ENCODE measurements at places on chromosomes 4 and X. TPM values are rescaled to one million over a fixed set of nuclear protein-coding genes. Genes with fewer than 3 reads are reported as not detected.

Gene AWAT2
- total RNA-seq = not detected

Gene HSFX3
- not detected for total RNA-seq

Gene SH3RF1
- 0.14 TPM for total RNA-seq

Gene FHL1
- total RNA-seq = 13.4 TPM

Gene UCHL1
- total RNA-seq = 1.5 TPM

Gene TLR8
- total RNA-seq = 0.11 TPM

Gene CNGA2
- not detected for total RNA-seq

Gene NXF2
- total RNA-seq = not detected

Gene GJB1
- total RNA-seq = 0.26 TPM

Gene CXXC4
- total RNA-seq = 0.11 TPM

DNA sequence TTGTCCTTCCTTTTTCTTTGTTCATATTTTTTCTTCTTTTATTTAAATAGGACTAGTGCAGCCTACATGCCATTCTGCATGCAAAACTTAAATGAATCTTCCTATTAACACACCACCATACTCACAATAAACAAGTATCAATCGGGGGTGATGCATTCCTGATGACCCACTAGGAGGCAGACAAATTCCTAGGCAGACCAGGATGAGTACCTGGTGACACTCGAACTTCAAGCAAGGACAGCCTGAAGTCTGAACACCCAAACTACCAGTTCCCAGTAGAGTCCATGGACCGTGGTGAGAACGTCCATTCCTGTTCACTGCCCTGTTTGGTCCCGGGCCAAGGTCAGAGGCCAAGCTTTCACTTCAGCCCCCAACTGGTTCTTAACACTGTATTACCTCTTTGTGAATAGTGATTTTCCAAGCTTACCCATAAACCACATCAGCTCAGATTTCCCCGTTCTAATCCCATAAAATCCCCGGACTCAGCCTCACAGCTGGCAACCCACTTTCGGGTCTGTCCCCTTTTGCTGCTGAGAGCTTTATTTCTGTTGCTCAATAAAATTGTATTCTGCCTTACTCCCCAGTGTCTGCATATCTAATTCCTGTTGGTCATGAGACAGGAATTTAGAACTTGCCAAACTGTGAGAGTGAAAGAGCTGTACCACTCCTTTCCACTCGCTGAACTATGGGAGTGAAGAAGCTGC lies 1286.6 kb downstream of the FSTL5 start:
- H3K27ac ChIP-seq = no peak overlapping the region
- no peak overlapping the region for H3K4me3 ChIP-seq

DNA sequence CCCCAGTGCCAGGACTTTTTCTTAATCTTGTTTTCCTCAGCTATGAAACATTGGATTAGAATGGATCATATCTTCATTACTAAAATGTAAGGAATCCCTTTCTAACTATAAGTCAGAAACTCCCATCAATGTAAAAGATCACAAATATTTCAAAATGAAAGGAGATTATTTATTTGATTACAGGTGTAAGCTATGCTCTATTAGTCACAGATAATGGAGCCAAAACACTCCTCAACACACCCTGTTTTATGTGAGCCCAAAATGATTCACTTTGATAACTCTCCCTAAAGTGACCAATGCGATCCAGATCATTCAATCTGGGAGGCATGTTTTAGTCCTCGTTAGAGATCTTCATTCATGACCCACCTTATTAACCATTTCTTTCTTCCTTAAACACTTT lies 566.7 kb upstream of the TENM3 start:
- H3K27me3 ChIP-seq = no peaks in the 10 kb centered on the region
- no peaks in the 10 kb centered on the region for H3K36me3 ChIP-seq

GRCh38 chr4:148776941-148777340 lies 334.7 kb upstream of the NR3C2 start:
- no peak overlapping the region for H3K27ac ChIP-seq
- no peaks in the 10 kb centered on the region for H3K4me1 ChIP-seq
- no peak for DNase-seq
- H3K27me3 ChIP-seq = no peaks in the 10 kb centered on the region
- no peaks in the 10 kb centered on the region for H3K36me3 ChIP-seq

GRCh38 chr4:106095408-106095807 lies 200.1 kb downstream of the NPNT start:
- peaks cover 53% of the 10 kb centered on the region for H3K36me3 ChIP-seq
- no peak overlapping the region for H3K4me3 ChIP-seq
- no peak overlapping the region for H3K27ac ChIP-seq
- H3K27me3 ChIP-seq = no peaks in the 10 kb centered on the region
- DNase-seq = no peak

- peak overlapping the region; percentile 66 for H3K27ac ChIP-seq
- peak overlapping the region; percentile 54 for H3K4me3 ChIP-seq
- H3K36me3 ChIP-seq = peaks cover 1% of the 10 kb centered on the region
- H3K27me3 ChIP-seq = no peaks in the 10 kb centered on the region
- no peak for DNase-seq
- H3K4me1 ChIP-seq = peaks cover 33% of the 10 kb centered on the region
These were observed 12.9 kb downstream of the PALLD start for GRCh38 chr4:168509786-168510185.

DNA sequence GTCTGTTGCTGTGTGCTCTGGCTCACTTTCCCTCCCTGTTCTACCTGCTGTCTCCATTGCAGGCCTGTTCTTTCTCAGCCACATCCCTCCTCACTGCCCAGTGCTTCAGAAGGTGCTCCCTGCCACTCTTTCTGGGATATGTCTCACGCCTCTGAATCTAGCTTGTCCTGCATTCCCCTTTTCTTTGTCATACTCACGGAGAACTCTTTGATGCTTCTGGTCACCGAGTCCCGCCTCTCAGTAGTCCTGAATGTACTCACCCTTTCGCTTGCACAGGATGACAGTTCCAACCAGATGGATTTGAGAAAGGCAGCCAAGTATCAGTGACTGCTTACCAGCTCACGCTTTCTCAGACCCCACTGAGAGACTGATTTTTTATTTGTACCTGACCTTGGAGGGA lies 65.2 kb upstream of the TLR2 start:
- no peak for DNase-seq
- peaks cover 48% of the 10 kb centered on the region for H3K36me3 ChIP-seq
- peaks cover 32% of the 10 kb centered on the region for H3K4me1 ChIP-seq
- no peak overlapping the region for H3K4me3 ChIP-seq
- no peaks in the 10 kb centered on the region for H3K27me3 ChIP-seq
- no peak overlapping the region for H3K27ac ChIP-seq

DNA sequence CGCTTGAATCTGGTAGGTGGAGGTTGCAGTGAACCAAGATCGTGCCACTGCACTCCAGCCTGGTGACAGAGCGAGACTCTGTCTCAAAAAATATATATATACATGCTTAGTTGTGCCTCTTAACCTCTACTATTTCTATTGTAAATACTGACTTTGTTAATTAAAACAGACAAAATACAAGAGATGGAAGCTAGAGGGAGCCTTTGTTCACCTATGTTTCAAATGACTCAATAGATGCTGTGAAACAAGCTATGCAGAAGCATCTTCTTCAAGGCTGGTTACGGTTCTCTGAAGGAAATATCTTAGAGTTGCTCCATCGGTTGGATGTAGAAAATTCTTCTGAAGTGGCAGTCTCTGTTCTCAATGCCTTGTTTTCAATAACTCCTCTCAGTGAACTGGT lies 6.2 kb downstream of the NCAPG start:
- H3K4me3 ChIP-seq = no peak overlapping the region
- H3K27me3 ChIP-seq = no peaks in the 10 kb centered on the region
- peak overlapping the region; percentile 68 for H3K27ac ChIP-seq
- DNase-seq = no peak

DNA sequence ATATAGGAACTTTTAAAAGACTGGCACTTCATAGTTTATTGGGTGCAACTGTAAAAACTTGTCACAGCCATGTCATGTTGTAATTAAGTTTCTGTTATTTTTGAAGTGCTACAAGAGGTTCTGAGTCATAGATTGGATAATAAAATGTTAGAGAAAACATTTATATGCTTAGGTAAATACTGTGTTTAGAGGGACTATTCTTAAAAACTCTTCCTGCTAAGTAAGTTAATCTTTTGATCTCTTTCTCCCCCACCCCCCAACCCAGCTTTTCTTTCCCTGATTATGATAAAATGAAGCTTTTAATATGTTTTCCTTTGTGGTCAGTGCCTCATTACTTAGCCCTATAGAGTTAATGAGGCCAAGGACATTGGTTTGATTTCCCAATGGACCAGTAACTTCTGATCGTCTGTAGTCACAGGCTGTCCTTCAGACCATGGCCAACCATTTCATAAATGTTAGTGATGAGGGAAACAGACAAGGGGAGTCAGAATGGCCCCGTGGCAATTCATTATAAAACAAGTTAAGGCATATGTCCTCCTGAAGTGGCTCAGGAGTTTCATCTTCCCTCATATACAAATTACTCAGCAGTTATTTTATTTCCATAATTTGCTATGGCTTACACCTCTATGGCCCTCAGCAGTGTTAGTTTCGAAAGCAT lies 3.9 kb upstream of the PDLIM5 start:
- no peak overlapping the region for H3K27ac ChIP-seq
- no peak overlapping the region for H3K4me3 ChIP-seq

DNA sequence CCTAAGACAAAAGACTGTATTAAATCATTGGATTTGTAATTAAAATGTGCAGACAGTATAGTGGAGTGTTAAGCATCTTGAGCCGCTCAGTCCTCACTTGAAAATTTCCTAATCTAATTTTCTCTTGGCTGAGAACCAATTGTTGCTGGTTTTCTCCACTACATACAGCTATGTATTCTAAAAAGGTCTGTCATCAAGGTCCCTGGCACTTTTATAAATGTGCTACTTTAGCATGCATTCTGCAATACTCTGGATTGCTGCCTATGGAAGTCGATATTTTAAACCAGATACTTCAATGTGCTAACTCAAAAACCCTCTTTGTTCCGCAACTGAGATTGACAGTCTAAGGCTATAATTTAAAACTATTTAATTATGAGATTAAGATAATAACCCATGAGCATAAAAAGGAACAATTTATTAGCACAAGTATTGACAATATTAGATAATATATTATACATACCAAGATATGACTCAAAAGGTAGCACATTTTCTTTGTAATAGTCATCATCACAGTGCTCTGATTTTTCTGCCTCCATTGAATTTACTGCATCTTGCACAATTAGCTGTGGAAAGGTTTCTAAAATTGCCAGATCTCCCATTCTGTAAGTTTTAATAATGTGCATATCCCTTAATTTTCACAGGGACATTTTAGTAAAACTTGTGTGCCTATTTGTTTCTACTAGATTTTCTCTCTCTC lies 815.1 kb downstream of the ADGRL3 start:
- DNase-seq = no peak
- no peak overlapping the region for H3K27ac ChIP-seq
- no peaks in the 10 kb centered on the region for H3K4me1 ChIP-seq
- H3K36me3 ChIP-seq = no peaks in the 10 kb centered on the region
- no peaks in the 10 kb centered on the region for H3K27me3 ChIP-seq
- H3K4me3 ChIP-seq = no peak overlapping the region

- H3K36me3 ChIP-seq = peaks cover 22% of the 10 kb centered on the region
- H3K4me3 ChIP-seq = no peak overlapping the region
- no peaks in the 10 kb centered on the region for H3K4me1 ChIP-seq
- H3K27me3 ChIP-seq = no peaks in the 10 kb centered on the region
- H3K27ac ChIP-seq = no peak overlapping the region
- no peak for DNase-seq
These were observed 53.6 kb downstream of the BLTP1 start for GRCh38 chr4:122205687-122206086.

- H3K4me3 ChIP-seq = no peak overlapping the region
- DNase-seq = no peak
- H3K4me1 ChIP-seq = no peaks in the 10 kb centered on the region
- H3K36me3 ChIP-seq = no peaks in the 10 kb centered on the region
These were observed 36.3 kb downstream of the ATXN3L start for GRCh38 chrX:13283512-13283911.

- H3K4me3 ChIP-seq = peak overlapping the region; percentile 35
- peak overlapping the region; percentile 46 for H3K27ac ChIP-seq
- no peaks in the 10 kb centered on the region for H3K27me3 ChIP-seq
These were observed 64.9 kb downstream of the N4BP2 start for GRCh38 chr4:40121515-40121914.

- peaks cover 1% of the 10 kb centered on the region for H3K4me1 ChIP-seq
- H3K27me3 ChIP-seq = peaks cover 25% of the 10 kb centered on the region
- H3K36me3 ChIP-seq = no peaks in the 10 kb centered on the region
- DNase-seq = no peak
- H3K4me3 ChIP-seq = no peak within 1 kb of the TSS
These were observed at the start of gene GABRQ for GRCh38 chrX:152637649-152638442. Gene GABRQ (plus strand): TSS chrX:152637895. CDS start chrX:152638203, 308 bp downstream.

- H3K4me3 ChIP-seq = no peak overlapping the region
- H3K27me3 ChIP-seq = no peaks in the 10 kb centered on the region
- H3K36me3 ChIP-seq = no peaks in the 10 kb centered on the region
- H3K4me1 ChIP-seq = no peaks in the 10 kb centered on the region
These were observed 97.4 kb upstream of the TRPC5OS start for GRCh38 chrX:111778591-111778990.

GRCh38 chr4:121514443-121514842 lies 133.6 kb upstream of the QRFPR start:
- peaks cover 7% of the 10 kb centered on the region for H3K27me3 ChIP-seq
- no peak overlapping the region for H3K4me3 ChIP-seq
- no peak for DNase-seq
- no peak overlapping the region for H3K27ac ChIP-seq
- H3K4me1 ChIP-seq = no peaks in the 10 kb centered on the region
- no peaks in the 10 kb centered on the region for H3K36me3 ChIP-seq

DNA sequence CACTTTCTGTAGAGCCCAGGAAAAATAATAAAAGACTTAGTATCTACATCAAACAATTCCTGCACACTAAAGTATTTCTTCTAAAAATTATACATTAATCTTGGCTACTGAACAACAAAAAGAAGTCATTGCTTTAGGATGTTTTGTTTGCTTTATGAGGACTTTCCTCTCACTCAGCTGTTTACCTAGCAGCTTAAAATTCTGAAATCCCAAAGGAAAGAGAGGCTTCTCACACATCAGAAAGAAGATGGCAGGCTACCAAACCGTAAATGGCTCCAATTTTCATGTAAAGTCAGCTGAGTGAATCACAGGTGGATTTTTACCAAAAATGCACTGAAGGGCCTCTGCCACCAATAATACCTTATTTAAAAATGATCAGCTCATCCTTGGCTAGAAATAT lies 9.0 kb upstream of the TRPC3 start:
- no peak for DNase-seq
- H3K27me3 ChIP-seq = peaks cover 31% of the 10 kb centered on the region
- no peak overlapping the region for H3K27ac ChIP-seq
- H3K36me3 ChIP-seq = no peaks in the 10 kb centered on the region
- H3K4me1 ChIP-seq = no peaks in the 10 kb centered on the region
